Activated naive CD8-positive, alpha-beta T cell treated with anti-CD3 and anti-CD28 coated beads for 36 hours (primary cell): ENCODE measurements at places on chromosomes 4 and X.

GRCh38 chr4:60605646-60606354, 594.3 kb upstream of the ADGRL3 start:
- DNase-seq, result no peak

DNA sequence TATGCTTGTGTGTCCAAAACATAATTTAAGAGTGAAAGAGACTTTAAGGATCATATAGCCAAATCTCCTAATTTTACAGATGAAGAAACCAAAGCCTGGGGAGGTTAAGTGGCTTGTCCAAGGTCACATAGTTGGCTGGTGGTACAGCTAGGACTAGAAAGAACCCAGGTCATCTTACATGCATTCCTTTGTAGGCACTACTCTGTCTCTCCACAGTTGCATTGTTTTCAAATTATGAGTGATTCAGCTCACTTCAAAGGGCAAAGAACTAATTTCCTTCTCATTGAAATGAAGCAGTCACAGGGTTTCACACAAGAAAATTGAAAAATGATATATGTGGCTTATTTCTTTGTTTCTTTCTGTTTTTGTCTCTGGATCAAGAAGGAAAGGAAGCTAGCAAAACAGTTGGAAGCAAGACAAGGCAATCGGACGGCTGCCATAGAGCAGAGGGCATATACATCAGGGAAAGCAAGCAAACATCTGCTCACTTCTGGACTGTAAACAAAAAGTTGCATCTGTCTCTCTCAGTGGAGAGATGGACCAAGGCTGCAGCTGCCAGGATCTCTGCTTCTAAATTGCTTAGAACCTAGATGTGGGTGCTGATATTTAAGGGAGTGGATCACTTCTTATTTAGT, 107.5 kb upstream of the AMOT start:
- DNase-seq, result no peak

GRCh38 chr4:73161527-73162185, 92.1 kb upstream of the COX18 start:
- no peak for DNase-seq

DNA sequence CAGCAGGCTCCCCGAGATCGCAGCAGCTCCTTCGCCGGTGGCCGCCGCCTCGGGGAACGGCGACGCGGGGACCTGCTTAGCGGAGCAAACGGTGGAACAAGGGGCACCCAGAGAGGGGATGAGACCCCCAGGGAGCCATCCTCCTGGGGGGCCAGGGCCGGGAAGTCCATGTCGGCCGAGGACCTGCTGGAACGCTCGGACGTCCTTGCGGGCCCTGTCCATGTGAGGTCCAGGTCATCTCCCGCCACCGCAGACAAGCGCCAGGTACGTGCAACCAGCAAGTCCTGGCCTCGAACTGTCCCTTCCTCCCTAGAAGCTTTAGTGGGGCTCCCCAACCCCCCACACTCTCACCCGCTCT, 156.3 kb downstream of the SOWAHB start:
- DNase-seq, result no peak

GRCh38 chrX:15395789-15396188, 11.6 kb upstream of the VEGFD start:
- no peak for DNase-seq

DNA sequence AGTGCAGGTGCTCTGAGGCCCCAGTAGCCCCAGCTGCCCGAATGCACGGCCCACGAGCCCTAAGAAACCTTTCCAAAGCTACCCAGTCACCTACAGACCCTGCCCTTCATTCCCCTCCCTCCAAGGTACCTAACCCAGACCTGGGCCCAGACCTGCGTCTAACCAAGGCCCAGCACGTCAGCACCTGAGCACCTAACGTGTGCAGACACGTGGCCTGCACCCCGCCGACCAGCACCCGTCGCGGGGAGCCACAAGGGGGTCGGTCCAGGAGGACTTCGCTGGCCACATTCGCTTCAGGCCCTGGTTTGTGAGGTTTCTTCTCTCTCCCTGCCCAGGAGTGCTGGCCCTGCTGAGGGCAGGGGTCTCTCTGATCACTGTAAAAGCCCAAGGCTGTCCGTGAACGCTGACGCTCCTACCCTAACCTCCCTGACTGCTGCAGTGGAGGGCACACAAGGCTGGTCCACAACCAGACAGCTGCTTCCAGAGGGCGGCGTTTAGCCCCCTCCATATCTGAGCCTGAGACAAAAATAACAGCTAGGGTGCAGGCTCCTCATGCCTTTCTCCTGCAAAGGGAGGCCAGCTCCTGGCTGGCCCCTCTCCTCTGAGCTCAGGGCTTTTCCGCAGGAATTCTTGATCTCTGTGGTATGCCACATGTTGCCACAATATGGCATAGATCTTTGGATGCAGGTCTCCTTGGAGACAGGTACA, 31.8 kb downstream of the WDR1 start:
- DNase-seq, result no peak

DNA sequence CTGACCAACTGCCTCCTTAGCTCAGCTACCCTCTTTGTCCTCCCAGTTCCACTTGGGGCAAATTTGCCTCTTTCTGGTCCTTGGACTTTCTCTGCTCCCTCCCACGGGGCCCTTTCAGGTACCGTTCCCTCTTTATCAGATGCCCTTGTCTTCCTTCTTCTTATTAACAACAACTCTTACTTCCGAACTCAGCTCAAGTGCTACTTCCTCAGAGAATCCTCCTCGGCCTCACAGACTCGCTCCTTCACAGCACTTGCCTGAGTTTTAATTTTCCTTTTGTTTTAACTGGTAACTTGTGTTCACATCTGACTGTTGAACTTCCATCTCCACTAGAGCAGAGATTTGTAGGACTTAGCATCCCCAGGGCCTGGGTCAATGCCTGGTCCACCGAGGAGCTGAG, 85.7 kb downstream of the CLNK start:
- DNase-seq, result no peak

DNA sequence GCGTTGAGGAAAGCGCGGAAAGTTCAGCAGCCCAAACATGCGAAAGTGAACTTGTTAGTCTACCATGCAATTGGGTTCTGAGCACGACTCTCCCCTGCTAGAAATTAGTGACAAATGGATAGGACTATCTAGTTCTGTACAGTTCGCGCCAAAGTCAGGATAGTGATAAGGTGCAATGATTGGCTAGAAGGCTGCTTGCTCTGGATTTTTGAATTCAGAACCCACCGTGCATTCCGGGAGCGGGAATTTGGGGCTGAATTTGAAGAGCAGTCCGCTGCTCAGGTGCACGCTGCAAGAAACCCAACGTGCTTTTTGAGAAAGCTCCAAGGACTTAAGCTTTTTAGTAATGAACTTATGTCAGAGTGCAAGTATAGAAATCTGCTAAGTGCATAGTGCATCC, 732 bp upstream of the ESX1 start:
- DNase-seq, result no peak

GRCh38 chr4:143336781-143337599, at the start of gene GAB1:
Gene GAB1, plus strand, starts transcription at chr4:143336876. Its CDS starts 313 bp downstream, at chr4:143337189.
- peak; percentile 52 for DNase-seq

DNA sequence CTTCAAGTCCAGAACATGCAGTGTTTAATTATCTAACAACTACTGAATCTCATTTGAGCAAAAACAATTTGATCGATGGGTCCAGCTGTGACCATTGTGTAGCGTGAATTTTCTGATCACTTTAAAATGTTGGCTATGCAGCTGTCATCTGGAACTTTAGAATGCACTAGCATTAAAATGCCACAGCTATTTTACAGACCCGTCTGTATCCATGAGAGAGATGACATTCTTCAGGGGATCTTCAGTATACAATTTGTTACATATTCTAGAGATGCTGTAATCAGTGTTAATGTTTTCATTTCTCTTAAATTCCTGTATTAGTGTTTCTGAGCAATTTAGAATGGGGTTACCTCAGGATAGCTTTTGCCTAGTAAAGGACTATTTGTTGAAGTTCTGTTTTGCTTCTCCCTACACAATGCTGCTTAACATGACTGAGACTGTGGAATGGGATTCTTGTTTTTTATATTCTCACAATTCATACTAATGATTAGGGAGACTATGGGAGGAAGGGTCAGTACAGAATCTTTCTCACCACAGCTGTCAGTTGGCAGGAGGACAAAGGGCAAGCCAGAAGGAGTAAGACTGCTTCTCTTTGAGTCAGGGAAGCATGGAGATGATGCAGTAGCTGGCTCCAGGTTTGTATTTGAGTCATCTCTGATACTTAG, 13.2 kb upstream of the CTSO start:
- no peak for DNase-seq

DNA sequence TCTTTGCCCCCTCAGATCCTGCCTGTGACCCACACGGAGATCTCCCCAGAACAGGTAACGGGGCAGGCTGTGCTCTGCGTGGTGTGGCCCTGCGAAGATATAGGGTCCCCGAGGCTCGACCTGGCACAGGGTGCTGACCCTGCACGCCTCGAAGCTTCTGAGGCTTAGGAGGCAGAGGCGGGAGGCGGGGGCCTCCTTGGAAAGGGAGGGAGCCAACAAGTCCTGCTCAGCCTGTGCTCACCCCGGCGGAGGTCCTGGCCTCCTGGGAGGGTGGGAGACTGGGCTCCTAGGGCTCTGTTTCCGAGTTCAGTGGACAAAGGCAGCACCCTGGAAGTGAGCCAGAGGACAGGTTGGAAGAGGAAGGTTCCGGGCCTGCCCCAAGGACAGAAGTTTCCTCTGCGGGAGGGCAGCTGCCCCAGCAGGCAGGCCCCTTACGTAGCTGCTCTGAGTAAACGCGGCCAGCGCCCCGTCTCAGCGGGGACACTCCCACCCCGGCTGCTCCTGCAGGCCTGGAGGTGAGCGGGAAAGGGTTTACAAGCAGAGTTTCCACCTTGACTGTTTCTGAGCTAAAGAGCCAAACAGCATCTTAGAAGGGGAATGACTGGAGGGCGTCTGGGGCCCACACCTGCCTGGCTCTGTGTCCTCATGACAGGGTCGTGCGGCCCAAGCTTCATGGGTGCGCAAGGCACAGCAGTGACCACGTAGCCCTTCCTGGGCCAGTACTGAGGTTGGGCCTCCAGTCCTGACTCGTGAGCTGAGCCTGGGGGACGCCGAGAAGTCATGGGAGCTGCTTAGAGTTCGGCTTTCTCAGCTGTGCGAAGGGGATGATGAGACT, 16.1 kb downstream of the TMEM175 start:
- DNase-seq, result no peak

DNA sequence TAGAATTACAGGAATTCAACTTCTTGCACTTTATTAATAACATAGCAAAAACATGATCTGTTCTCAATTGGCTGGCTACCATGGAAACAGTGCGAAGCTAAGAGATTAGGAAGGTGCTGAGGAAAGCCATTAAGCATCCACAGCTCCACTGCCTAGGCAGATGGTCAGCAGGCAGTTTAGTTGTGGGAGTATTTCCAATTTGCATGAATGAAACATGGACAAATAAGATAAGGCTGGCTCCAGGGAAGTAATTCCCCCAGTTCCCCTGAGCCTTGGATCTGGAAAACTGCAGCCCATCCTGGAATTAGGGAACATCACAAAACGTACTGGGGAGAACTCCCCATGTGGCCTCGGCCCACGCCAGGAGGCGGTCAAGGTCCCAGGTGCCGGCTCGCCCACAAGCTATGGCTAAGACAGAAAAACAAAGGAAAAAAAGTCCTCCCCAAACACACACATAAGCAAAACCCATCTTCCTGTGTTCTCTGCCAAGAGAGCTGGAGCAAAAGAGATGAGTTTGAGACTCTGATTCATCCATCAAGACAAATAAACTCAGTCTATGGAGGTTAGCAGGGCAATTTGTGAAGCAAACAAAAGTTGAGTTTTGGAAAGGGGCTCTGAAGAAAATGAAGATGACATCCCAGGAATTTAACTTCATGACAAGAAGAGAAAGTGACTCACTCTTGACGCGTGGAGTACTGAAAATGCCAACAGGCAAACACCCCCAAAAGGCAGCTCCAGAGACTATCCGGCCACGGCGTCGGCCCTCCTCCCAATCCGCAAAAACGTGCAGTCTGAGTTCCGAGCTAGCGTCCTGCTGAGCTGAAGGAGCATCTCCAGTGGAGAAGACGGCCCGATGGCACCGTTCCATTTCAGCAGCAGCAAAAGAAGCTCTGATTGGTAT, 45.1 kb downstream of the IGFBP7 start:
- no peak for DNase-seq

- no peak for DNase-seq
These were observed 22.2 kb downstream of the ARHGAP10 start for GRCh38 chr4:147754037-147754445.

- DNase-seq, result no peak
These were observed 193.6 kb downstream of the SOWAHB start for GRCh38 chr4:76704133-76704881.

GRCh38 chrX:123513585-123514278, 219.1 kb downstream of the THOC2 start:
- DNase-seq, result no peak

DNA sequence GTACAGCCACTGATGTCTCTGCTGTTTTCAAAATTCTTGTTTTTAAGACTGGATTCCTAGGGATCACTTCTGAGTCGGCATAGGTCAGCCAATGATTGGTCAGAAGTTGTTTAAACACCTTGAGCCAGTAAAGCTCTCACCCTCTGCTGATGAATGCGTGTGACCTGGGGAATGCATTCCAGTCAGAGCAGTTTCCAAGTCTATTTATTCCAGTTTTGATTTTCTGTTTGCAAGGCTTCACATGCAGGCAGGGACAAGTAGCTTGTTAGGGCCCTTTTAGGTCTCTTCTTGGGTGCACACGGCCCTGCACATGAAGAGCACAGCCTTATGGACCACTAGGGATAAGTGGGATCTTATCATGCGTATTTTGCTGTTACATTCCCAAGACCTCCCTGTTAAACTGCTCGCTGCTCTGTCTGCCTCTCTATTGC, 47.0 kb downstream of the KLHL15 start:
- no peak for DNase-seq

DNA sequence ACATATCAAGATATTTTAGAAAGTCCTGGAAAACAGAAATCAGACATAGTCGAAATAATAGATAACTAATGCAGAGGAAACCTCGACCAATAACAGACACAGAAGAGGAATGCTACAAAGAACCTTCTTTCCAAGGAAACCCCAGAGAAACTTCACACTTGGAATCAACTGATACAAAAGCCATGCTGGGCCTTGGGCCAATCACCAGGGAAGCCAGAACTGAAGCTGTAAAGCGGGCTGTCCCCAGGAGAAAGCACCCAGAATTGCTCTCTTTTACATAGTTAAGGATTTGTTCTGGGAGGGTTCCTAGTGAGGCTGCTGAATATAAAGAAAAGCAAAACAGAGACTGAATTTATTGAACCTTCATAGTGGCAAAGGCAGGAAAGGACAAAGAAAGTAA, 100.5 kb downstream of the PRDM5 start:
- DNase-seq, result no peak

GRCh38 chr4:86870442-86871069, 21.4 kb upstream of the SLC10A6 start:
- no peak for DNase-seq

- peak; percentile 3 for DNase-seq
These were observed 34.0 kb upstream of the GNPDA2 start for GRCh38 chr4:44760142-44760898.

GRCh38 chr4:152500800-152501434, 35.0 kb downstream of the FBXW7 start:
- peak; percentile 12 for DNase-seq

- DNase-seq, result no peak
These were observed 1.4 kb upstream of the ZFX start for GRCh38 chrX:24148121-24148520.

GRCh38 chr4:118909173-118909956, 20.7 kb downstream of the SYNPO2 start:
- no peak for DNase-seq
